MCF 10A (cell line): ENCODE measurements at places on chromosomes 12 and 14.
A peak's percentile ranks its signal among the peaks of the same experiment; 100 is the strongest.

- DNase-seq: no peak
Measured at GRCh38 chr14:88276923-88277596, 46.0 kb downstream of the KCNK10 start.

- peak; percentile 50 for DNase-seq
Measured at GRCh38 chr14:105021656-105022275, 883 bp upstream of the CDCA4 start.

DNA sequence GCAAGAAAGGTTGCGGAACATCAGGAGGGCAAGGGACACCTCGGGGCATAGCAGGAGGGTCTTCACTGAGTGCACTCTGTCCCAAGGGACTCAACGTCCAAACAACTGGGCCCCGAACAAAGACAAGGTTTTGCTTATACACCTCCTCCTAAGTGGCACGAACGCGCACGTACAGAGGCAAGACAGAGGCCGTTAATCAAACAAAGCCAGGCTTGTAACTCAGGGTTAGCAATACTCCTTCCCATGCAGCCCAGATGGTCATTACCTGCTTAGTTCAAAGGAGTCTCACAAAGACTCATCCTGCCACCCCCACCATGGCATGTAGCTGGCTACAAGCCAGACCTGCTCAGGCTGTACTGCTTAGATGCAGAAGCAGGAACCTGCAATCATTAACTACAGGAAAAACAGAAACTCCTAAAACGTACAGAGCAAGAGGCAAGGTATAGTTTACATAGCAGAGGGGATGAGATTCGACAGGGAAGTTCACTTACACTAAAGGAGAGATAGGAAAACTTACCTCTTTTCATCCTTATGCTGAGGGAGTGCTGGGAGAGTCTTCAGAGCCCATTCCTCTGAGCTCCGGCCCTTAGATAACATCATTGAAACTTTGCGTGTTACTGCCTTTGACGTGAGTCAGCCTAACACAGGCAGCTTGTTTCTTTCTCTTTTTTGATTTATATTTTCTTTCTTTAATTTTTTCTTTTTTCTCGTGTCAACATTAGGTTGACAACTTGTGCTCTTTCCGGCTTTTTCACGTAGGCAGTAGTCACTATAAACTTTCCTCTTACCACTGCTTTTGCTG, 1319.1 kb downstream of the TMEM121 start:
- peak; percentile 71 for DNase-seq

DNA sequence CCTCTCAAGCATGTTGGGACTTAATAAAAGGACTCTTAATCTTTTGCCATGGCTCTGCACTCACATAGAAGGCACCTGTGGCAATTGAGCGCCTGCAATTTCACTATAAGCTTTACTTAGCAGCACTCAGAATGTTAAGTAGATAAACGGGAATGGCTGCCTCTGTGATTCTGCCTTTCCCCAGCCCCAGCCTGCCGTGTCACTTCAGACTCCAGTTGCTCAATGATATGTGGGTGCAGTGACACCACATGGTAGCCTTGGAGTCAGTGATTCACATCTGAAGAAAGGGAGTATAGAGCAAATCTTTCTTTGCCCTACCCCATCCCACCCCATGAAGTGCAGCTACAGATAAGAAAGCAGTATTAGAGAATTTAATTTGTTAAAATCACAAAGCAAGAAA, 96.1 kb downstream of the ZFC3H1 start:
- peak; percentile 9 for DNase-seq

GRCh38 chr12:110104188-110105094, 19.7 kb upstream of the IFT81 start:
- no peak for DNase-seq

DNA sequence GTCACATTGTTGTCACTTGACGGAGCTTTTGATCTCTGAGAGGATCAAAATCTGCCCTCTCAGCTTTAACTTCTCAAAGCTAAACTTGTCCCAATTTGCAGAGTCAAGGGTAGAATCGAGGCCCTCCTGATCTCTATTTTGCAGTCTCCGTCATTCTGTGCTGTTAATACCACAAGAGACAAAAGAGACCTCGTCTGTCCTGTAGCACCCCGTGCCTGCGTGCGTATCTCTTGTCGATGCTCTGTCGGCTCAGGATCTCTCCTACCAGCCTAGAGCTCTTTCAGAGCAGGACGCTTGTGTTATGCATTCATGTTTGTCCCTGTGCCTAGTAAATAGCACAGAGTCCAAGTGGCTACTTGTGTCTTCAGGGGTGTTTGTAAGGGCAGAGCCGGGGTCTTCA, 5.1 kb downstream of the EVL start:
- DNase-seq: no peak

DNA sequence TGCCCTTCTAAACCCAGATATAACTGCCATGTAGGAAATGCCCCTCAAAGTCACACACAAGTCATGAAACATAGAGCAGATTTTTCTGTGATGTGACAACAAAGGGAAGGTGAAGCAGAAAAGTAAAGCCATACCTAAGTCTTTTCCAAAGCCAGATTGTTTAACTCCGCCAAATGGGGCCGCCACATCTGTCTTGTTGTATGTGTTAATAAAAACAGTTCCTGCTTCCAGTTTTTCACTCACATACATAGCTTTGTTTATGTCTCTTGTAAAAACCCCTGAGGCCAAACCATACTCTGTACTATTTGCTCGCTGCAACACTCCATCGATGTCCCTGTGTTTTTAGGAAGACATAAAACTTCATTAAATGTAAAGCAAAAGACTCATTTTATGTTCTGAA, 40.3 kb downstream of the NOPCHAP1 start:
- no peak for DNase-seq

- DNase-seq: no peak
Measured at GRCh38 chr12:12586879-12587675, 24.4 kb upstream of the DUSP16 start.

- DNase-seq: no peak
Measured at GRCh38 chr12:27870939-27871338, 90.9 kb upstream of the MANSC4 start.

DNA sequence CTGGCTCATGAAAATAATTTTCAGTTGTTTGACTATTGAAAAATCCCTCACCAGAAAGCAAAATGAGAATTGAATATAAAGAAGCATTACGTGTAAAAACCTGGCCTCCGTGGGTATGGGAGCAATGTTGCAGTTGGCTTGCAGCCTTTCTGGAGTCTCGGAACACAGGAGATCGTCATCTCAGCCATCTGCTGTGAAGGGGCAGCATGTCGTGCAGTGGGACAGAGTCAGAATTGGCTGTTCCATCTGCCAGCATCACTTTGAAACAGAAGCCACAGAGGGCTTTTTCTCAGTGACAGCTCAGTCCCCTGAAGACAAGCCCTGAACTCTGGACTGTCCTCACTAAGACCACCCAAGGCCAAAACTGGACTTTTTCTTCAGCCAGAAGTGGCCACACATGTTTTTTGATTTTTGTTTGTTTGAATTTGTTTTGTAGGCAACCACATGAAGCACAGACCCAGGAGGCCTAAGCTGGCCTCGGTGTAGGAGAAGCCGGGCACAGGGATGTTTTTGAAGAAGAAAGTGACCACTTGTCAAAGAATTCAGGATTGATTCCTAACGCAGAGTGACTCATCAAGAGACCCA, 170.8 kb upstream of the DYRK2 start:
- no peak for DNase-seq

DNA sequence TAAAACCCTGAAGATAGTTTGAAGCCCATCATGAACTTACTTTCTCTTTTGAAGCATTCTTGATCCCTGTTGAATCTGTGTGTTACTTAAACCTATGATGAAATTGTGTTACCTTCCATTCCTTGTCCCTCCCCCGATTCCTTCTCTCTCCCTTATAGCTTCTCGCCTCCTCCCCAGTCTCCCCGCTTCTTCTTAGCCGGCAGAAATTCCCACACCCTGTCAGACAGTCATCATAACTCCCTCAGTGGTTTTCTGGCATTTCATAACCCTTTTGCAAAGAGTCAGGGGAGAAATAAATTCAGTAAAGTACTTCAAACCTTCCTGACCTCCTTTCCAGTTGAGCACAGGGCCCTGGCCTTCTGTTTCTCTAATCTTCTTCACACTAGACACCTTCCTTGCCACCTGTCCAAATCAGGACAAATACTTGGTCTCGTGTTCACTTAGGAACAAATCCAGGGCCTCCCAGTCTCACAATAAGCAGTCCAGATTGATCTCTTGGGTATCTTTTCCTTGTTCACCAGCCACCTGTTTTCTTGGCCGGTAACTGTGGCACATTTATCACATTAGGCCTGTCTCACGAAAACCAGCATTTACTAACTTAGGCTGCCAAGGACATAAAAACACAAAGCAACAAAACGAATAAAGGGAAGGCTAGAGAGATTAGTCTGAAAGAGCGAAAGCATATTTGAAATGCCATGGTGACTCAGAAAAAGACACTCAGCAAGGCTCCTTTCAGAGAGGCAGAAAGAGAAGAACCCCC, 355.9 kb downstream of the TMTC2 start:
- no peak for DNase-seq

- peak; percentile 1 for DNase-seq
Measured at GRCh38 chr12:73106296-73106695, 834.1 kb downstream of the TRHDE start.

DNA sequence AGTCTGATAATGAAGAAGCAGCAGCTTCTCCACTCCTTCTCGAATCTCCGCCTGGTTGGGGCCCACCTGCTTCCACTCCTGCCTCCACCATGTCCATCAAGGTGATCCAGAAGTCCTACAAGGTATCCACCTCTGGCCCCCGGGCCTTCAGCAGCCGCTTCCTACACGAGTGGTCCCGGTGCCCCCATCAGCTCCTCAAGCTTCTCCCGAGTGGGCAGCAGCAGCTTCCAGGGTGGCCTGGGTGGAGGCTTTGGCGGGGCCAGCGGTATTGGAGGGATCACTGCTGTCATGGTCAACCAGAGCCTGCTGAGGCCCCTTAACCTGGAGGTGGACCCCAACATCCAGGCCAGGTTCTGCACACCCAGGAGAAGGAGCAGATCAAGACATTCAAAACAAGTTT, 381.0 kb upstream of the USP15 start:
- DNase-seq: no peak

- DNase-seq: no peak
Measured at GRCh38 chr14:69154779-69155178, 1.9 kb upstream of the DCAF5 start.

GRCh38 chr14:75452324-75452723, 24.5 kb downstream of the JDP2 start:
- no peak for DNase-seq

DNA sequence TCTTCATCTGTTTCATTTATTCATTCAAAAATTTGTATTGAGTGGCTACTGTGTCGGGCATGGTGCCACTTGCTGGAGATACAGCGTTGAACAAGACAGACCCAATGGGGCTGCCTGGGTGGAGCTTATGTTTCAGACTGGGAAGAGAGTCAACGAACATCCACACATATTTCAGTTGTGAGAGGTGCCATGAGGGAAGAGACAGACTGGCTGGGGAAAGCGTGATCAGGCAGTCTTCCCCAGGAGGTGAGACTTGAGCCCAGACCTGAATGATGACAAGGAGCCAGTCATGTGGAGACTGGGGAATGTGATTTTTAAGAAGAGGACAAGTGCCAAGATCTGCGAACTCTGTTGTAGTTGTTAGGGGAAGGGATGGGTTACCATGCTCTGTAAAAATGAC, 12.2 kb downstream of the BICD1 start:
- DNase-seq: no peak

DNA sequence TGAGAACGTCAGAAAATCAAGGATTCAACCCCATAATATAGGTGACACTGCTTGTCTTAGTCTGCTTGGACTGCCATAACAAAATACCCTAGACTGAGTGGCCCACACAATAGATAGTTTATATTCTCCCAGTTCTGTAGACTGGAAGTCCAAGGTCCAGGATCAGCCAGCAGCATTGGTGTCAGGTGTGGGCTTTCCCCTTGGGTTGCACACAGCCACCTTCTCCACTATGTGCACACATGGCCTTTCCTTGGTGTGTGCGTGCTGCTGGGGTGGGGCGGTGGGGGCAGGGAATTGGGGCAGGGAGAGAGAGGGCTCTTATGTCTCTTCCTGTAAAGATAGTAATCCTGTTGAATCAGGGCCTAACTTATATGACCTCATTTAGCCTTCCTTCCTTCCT, 106.4 kb downstream of the SLC25A47 start:
- DNase-seq: no peak

- DNase-seq: no peak
Measured at GRCh38 chr12:92416385-92416812, 270.8 kb upstream of the BTG1 start.
